ENCODE measurements at places on chromosomes 6 and 20.

DNA sequence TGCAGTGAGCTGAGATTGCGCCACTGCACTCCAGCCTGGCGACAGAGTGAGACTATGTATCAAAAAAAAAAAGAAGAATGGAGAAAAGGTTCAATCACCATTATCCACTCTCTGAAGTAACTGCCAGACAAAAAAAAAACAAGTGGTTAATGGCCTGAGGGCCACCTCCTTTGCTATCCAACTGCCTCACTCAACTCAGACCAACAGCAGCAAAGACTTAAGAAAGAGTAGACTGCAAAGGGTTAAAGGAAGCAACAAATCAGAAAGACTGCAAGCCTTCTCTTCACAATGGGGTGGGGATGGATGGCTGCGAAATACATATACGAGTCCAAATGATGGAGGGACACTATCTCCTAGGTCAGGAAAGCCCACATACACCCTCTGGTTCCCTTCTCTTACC lies 3.2 kb downstream of the NFS1 start:
- no peak for DNase-seq

DNA sequence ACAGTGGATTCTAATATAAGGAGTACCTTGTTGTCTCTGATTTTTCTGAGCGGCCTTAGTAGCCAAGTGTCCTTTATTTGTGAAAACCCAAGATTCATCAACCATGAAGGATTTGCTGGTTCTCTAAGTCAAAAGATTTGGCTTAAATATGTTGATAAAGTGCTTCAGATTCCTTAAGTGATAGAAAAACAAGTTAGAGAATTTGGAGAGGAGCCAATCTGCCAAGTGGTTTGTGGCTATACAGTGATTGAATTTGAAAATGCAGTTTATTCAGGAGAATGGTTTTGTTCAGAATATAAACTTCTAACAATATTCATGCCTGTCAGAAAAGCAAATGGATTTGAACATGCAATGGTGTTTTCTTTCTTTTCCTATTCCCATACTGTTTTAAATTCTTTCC lies 54.8 kb downstream of the CAP2 start:
- no peak for DNase-seq

- DNase-seq = no peak
Observed at GRCh38 chr20:9134346-9134745, 65.5 kb downstream of the PLCB4 start.

GRCh38 chr6:42136508-42137193 lies 5.8 kb downstream of the C6orf132 start:
- DNase-seq = no peak

- DNase-seq = no peak
Observed at GRCh38 chr20:64276817-64277216, 21.3 kb downstream of the PCMTD2 start.

Measured in SHP77 treated with DMSO at 0.1 percent for 48 hours (cell line).